ENCODE measurements at places on chromosomes 3 and 15.

- DNase-seq: no peak
These were observed 7.5 kb downstream of the PSTPIP1 start for GRCh38 chr15:77002436-77002835.

- DNase-seq: no peak
These were observed 1.4 kb upstream of the SLC51A start for GRCh38 chr3:196214783-196215441.

DNA sequence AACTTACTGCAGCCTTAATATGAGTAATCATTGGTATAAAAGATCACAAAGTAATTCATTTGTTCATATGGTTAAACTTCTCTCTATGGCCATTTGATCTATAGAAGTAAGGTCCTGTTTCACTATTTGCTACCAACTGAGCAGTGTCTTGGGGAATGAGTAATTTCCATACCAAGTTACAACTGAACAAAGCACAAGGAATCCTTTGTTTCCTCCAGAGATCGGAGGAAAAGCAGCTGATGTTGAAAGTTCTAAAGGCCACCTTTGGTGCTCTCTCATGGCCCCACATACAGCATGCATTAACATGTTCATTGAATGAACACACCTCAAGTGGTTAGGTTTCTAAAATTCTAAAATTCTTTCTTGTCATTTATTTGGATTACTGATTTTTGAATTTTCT lies 7.1 kb upstream of the CNTN3 start:
- no peak for DNase-seq

DNA sequence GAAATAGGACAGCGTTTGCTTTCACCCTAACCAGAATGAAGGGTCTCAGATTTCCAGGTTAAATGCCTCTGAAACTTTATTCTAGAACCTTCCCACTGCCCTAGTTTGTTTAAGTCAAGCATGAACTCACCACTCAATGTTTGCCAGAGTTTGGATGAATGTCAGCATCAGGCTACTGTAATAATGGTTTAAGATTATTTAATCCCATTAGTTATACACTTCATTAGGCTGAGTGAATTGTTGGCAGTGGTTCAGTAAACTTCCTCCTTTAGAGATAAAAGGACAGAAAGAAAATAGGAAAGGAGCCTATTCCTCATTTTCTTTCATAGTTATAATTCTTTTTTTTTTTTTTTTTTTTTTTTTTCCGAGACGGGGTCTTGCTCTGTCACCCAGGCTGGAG lies 401.9 kb upstream of the TPRG1 start:
- no peak for DNase-seq

DNA sequence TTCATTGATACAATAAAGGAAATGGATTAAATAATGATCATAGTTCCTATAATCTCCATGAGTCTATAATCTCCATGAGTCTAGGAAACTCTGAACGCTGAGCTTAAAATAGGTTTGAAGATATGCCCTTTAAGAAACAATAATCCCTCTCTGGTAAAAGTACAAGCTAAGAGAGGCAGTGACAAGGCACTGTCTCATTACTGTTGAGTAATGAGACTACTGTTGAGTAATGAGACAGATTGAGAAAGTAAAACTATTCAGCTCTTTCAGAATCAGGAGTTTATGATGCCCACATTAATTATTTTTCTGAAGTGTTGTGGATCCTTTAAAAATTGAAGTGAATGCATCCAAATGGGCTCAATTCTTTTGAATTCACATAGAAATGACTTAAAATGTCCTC lies 235.5 kb upstream of the THRB start:
- no peak for DNase-seq

- DNase-seq: no peak
These were observed 176.9 kb downstream of the FRMD5 start for GRCh38 chr15:44018151-44018550.

DNA sequence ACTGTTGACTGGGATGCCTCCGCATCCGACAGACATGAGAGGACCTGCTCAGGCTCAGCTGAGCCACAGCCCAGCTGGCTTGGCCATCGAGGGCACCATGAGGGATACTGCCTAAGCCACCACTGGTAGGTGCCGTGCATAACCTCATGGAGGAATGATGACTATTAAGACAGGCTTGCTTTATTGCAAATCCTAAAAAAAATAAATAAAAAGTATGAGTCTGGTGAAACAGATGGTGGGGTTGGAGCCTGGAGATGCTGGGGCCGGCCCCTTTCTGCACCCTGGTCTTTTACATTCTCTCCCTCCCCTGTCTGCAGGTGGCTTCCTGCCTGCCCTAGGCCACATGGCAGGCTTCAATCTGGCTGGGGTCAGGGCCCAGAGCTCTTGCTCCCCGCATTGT lies 24.0 kb upstream of the RAD18 start:
- DNase-seq: no peak

- DNase-seq: no peak
These were observed 612.8 kb downstream of the MCTP2 start for GRCh38 chr15:94844198-94844537.
